Right cardiac atrium (tissue), 5 donors: ENCODE measurements at places on chromosomes 4 and X. TPM values are rescaled to one million over a fixed set of nuclear protein-coding genes. Genes with fewer than 3 reads are reported as not detected.

- DNase-seq, result no peak
These were observed 777.7 kb upstream of the ADGRL3 start for GRCh38 chr4:60422439-60422838.

DNA sequence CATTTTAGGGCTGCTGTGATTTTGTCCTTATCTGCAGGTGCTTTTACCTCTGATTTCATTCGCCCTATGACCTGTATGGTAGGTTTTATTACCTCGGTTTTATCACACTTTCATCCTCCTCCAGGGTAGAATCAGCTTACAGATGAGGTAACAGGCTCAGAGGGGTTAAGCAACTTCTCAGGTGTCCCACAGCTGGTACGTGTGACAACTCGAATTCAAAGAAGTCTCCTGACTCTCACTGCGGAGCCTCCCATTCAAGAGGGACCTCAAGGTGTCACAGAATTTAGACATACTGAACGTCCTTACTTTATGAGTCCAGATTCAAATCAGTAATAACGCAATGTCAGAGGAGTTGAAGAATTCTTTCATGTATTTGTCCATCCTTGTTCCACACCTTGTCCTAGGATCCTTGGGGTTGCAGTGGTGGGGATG, 12.5 kb upstream of the KIAA0232 start:
- no peak for DNase-seq

- DNase-seq, result no peak
These were observed 33.4 kb upstream of the MSMO1 start for GRCh38 chr4:165293927-165294649.

Gene ZMAT1
- total RNA-seq, result 4.9 TPM

- DNase-seq, result no peak
These were observed 522.0 kb downstream of the GRID2 start for GRCh38 chr4:92825791-92826190.

GRCh38 chr4:167176723-167177367, 57.4 kb downstream of the SPOCK3 start:
- DNase-seq, result no peak

GRCh38 chr4:125421547-125421946, 106.8 kb downstream of the FAT4 start:
- DNase-seq, result no peak
